ENCODE measurements at places on chromosomes 7 and 10.

GRCh38 chr7:148180075-148180474, 410.5 kb upstream of the C7orf33 start:
- DNase-seq, result peak; percentile 43

DNA sequence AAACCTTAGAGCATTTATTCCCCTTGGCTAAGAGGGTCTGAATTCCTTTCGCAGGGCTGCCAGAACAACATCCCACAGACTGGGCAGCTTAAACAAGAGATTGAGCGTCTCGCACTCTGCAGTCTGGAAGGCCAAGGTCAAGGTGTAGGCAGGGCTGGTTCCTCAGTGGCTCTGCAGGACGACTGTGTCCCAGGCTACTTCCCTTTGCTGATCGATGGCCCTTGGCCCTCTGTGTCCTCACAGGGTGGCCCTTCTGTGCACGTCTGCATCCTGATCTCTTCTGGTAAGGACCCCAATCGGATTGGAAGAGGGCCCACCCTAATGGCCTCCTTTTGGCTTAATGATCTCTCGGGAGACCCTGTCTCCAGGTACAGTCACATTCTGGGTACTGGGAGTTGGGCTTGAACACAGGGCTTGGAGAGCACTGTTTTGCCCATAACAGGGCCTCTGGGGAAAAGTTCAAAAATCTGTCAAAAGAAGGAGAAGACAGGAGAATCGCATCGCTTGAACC, 35.1 kb upstream of the DNAJB6 start:
- DNase-seq, result no peak

DNA sequence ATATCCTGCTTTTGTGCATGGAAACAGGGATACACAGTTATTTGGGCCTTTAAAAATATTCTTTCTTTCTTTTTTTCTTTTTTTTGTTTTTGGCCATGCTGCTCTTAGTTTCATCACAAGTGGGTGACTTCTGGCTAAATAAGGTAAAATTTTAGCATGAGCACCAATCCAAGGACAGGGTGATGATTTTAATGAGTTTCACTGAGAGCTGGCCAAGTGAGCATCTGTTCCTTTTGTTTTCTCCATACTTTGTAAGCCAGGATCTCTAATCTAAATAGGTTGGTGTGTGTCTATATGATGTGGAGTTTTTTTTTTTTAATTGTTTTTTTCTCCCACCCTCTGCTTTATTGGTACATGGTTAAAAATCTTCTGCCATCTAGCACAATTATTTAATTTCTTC, 106.8 kb downstream of the POLL start:
- no peak for DNase-seq

- DNase-seq, result no peak
These were observed 415.1 kb downstream of the GFRA1 start for GRCh38 chr10:115857856-115858255.

DNA sequence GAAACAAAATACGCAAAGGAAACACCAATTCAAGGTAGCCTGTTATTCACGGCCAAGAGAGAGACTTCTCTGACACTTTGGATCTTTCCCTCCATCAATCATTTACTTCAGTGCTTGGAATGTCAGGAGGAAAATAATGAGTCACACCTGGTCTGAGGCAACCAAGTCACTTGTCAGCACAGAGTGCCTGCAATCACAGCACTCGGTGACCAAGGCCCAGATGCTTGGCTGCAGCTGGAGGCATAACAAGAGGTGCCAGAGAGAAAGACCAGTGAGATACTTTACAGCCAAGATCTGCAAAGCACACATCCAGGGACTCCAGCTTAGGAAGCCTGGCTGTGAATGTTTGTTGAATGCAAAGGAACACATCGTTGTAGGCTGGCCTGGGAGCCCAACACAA, 33.9 kb downstream of the ASB13 start:
- DNase-seq, result no peak

- no peak for DNase-seq
These were observed 868 bp downstream of the RFC2 start for GRCh38 chr7:74253331-74253730.

- DNase-seq, result no peak
These were observed 8.1 kb upstream of the CDCA7L start for GRCh38 chr7:21953781-21954180.

GRCh38 chr10:70493660-70494234, 15.2 kb downstream of the PALD1 start:
- no peak for DNase-seq

GRCh38 chr7:867001-867405, 9.4 kb upstream of the GET4 start:
- DNase-seq, result no peak

DNA sequence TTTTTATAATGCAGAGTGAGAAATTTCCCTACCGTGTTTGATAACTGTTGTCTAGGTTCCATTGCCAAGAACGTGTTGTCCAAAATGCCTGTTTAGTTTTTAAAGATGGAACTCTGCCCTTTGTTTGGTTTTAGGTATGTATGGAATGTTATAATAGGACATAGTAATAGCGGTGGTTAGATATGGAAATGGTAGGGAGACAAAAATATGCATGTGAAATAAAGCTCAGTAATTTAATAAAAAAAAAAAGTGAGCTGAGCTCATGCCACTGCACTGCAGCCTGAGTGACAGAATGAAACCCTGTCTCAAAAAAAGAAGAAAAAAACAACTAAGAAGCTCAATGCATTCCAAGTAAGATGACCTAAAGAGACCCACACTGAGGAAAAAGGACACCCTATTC, 72.9 kb downstream of the ZNF783 start:
- no peak for DNase-seq

- DNase-seq, result no peak
These were observed 1.3 kb upstream of the UNC5B start for GRCh38 chr10:71211053-71211452.

DNA sequence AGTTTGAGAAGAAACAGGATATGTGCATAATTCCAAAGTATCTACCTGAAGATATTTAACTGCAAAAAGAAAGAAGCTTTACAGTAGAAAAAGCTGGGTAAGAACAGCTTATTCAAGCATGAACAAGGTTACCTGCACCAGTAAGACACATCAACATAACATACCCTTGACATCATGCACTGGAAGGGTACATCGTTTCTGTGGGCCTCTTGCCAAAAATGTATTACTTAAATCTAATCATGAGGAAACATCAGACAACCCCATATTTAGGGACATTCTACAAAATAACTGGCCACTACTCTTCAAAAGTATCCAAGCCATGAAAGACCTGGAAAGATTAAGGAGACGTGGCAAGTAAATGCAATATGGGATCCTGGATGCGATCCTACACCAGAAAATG, 18.9 kb downstream of the TPK1 start:
- no peak for DNase-seq

- peak; percentile 17 for DNase-seq
These were observed 33.8 kb downstream of the TRIM8 start for GRCh38 chr10:102678068-102678400.

- peak; percentile 17 for DNase-seq
These were observed 11.9 kb upstream of the PLEKHA1 start for GRCh38 chr10:122362621-122363020.

GRCh38 chr10:13416760-13417159, 68.7 kb upstream of the SEPHS1 start:
- no peak for DNase-seq

DNA sequence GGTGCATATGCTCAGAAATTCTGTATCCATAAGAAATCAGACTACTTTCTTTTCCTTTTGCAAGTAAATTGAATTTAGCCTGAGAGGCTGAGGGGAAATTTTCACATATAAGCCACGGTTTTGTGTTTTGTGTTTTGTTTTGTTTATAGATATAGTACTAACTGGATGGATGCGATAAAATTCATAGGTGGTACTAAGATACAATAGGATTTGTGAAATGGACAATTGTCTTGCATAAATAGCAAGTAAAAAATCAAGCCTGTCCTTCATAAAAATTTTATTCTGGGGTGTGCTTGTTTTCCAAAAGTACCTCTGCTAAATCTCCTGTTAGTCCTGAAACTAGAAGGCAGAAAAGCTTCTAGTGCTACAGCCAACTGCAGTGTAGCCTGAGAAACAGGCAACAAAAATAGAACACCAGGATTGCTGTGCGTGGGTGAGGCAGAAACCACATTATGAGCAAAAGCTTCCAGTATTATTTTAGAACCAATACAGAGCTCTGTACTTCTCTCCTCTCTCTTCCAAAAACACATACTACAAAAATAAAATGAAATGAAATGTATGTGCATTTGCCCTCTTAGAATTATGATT, 634 bp upstream of the HDAC9 start:
- DNase-seq, result no peak

DNA sequence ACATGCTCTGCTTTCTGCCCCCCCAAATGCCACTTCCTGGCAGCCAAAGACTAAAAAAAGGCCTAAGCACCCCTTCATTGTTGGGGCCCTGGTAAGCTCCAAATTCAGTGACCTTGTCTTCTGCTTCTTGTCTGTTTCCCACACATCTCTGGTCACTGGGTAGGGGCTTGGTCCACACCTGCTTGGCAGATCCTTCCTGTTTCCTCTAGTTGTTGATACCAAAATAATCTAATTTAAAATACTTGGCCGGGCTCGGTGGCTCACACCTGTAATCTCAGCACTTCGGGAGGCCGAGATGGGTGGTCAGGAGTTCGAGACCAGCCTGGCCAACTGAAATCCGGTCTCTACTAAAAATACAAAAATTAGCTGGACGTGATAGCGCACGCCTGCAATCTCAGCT, 130.6 kb downstream of the CAMK1D start:
- DNase-seq, result no peak

- peak; percentile 89 for DNase-seq
These were observed 52.5 kb downstream of the CDHR3 start for GRCh38 chr7:106015381-106016218.

- no peak for DNase-seq
These were observed 366.9 kb upstream of the NUPR2 start for GRCh38 chr7:56483153-56483552.

DNA sequence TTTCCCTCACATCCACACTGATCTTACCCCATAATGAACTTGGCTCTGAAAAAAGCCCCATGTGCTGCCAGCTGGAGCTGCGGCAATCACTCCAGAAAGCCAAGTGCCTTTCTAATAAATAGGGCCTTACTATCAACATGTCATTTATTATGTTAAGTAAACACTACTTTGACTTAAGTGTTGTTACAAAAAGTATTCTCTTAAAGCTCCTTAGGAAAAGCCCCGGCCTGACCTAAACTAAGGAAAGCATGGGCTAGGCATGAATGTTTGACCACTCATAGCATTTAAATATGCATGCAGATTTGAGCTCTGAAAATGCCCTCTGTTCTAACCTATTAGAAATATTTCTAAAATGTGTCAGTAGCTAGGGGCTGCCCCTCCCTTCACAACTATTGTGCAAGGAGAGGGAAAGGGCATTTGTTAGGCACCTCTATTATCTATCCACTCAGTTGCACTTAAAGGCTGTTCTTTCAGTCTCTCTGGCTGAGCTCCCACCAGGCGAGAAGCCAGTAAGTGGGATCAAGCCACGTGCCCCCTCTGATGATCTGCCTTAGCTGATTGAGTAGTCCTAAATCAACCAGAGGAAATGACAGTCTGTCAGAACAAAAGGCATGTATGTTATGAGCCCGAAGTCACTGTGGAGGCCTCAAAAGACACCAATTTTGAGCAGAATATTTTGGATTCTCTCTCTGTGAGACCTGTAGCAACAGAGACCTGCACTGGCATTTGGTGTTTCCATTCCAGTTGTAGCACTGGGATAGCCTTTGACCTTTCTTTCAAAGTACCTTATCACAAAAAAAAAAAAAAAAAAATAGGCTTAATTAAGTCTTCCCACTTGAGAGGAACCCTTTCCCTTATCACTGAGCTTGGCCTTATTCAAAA, 77.1 kb downstream of the ITGB8 start:
- DNase-seq, result peak; percentile 62

DNA sequence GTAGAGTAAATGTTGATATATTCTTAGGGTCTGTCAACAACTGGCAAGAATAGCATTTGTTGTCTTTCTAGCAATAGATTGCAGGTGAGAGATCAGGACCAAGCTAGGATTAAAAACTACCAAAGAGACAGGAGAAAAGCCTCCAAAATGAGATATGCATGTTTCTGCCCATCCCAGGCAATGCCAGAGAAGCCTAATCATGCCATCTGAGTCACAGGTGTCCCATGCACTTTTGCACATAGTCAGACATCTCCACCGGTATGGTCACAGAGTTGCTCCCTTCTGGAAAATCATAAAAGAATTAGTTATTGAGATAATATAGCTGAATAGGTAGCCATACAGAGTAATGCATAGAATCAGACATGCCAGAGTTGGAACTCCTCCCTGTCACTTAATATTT, 50.6 kb downstream of the PDK4 start:
- DNase-seq, result no peak

- no peak for DNase-seq
These were observed 43.5 kb upstream of the SORBS1 start for GRCh38 chr10:95604630-95605029.

DNA sequence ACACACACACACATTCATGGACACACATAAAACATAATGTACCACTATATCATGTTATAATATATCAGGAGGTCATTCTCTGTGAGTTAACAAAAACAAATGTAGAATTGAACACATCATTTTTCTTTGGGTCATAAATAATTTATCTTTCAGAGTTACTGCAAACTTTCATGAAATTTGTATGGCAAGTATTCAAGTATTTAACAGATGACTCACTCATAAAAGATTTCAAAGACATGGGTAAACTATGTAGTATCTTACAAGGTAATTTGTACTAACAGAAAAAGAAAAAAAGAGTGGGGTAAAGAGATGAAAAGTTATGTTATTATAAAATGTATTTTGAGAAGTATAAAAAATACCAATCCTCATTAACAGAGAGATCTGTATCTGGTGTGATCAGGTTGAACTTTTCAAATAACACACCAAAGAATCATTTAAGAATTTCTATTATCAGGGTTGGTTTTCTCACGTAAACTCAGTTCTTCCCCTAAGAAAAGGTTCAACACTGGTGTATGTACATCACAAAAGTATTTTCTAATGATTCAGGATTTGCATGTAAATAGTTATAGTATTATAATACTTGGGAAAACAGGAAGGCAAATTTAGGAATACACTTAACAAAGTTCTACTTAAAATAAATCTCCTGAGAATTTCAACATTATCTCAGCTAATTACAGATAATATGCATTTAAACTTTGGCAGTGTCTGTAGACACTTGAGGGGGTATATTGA, 933.1 kb upstream of the LRRN3 start:
- no peak for DNase-seq

Measured in brain (organoid and tissue), 16 donors.